ENCODE measurements at places on chromosomes 2 and 18.

GRCh38 chr2:202135091-202135874 is 62.2 kb downstream of the KIAA2012 start:
- DNase-seq: no peak

DNA sequence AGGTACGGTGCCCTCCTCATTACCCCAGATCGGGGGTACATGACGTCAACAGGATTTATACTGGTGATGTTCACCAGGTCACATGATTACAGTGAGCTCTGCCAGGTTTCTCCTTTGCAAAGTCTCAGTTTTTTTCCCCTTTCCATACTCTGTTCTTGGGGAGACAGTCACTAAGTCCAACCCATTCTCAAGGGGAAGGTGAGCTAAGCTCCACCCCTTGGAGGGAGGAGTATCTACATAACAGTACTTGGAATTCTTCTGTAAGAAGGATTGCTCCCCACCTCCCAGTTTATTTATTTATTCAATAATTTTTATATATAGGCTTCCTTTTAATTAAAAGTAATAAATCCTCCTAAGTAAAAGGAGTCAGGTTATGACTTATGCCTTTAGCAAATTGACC is 34.1 kb upstream of the SOS1 start:
- no peak for DNase-seq

- DNase-seq: no peak
Measured at GRCh38 chr2:44582363-44583008, 220.7 kb downstream of the CAMKMT start.

DNA sequence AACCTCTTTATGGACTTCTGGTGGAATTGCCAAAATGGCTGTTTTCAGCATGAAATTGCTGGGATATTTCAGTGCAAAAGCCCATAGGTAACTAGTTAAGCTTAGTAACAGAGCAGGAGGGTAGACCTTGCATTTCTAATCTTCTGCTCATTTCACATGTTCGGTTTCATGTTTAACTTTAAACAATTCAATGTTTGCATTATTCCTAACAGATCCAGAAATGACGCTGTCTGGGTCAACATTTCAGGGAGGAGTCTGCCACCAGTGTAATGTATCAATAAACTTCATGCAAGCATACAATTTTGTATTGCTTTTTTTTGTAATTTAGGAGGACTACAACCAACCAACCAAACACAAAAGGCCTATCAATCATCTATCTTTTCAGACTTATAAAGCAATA is 22.4 kb downstream of the CABYR start:
- no peak for DNase-seq

DNA sequence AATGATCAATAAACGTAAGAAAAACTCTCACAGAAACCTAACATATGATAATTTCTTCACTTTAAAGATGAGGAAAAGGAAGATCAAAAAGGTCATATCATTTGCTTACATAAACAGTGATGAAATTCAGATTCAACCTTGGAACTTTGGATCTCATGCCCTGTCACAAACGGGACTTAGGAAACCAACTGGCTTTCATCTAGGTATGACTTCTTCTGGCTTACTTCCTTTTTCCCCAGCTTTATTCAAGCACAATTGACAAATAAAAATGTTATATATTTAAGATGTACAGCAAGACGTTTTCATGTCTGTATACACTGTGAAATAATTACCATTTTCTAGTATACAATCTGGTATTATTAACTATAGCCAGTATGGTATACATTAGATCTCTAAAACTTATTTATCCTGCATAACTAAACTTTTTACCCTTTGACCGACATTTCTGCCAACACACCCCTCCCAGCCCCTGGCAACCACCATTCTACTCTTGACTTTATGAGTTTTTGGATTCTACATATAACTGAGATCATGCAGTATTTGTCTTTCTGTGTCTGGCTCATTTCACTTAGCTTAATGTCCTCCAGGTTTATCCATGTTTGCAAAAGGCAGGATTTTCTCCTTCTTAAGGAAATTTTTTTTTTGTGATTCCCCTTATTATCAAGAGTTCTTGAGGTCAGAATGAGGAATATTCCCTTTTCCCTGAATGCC is 46.0 kb upstream of the COBLL1 start:
- no peak for DNase-seq

DNA sequence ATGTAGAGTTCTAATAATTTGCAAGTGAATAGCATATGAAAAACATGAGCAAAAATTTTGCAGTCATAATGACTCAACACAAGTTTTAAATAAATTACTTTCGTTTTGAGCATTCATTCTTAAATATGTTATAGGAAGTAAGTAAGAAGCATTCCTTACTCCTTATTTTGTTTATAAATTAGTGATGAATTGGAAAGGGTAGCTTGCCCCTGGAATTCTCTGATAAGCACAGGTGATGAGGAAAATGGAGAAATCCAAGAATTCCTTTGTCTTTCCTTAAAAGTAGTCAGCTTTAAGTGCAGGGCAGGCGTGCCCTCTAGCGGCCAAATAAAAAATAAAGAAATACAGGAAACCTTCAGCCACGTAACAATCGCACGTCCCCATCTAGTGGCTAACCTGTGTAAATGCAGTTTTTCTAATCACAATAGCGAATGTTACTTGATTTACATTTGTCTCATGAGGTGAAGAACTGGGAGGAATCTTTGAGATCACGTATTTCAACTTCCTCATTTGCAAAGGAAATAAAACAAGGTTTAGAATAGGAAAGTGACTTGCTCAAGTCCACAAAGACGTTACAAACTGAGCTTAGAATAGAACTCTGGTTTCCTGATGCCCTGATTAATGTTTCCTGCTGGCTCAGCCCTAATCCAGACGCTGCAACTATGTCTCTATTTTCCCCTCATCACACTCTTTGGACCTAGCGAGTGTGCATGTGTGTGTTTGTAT is 47.2 kb upstream of the ZNG1B start:
- DNase-seq: peak; percentile 47

DNA sequence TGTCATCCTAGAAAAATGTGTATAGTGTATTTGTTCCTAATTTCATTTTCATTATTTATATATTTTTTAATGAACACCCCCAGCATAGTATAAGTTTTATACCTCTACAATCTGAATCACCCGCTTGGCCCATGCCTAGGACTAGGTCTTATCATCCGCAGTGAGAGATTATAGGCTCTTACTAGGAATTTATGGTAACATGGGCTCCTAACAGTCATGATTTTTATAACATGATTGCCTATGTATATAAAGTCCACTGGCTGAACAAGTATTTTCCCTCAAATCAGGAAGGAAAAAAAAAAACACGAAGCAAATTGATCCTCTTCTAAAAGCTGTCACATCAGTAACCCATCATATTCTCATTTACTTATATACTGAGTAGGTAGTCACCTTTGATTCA is 666.1 kb upstream of the NRXN1 start:
- DNase-seq: no peak

DNA sequence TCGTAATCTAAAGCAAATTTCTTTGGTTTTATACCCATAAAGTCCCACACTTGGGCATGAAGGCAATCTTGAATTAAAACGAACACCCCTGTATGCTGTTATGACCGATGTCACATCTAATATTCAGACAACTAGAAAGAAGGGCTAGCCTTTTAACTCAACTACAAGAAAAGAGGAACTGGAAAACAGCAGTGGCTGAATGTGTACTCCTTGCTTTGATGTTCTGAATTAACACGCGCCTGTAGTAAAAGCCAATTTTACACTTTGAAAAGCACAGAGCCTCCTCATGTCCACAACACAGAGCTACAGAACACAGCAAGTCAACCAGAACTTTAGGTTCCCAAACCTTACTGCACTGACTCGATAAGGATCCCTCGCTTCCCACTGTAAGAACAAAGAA is 147.6 kb downstream of the HDAC4 start:
- no peak for DNase-seq

GRCh38 chr2:223235986-223236385 is 184.0 kb downstream of the KCNE4 start:
- no peak for DNase-seq

DNA sequence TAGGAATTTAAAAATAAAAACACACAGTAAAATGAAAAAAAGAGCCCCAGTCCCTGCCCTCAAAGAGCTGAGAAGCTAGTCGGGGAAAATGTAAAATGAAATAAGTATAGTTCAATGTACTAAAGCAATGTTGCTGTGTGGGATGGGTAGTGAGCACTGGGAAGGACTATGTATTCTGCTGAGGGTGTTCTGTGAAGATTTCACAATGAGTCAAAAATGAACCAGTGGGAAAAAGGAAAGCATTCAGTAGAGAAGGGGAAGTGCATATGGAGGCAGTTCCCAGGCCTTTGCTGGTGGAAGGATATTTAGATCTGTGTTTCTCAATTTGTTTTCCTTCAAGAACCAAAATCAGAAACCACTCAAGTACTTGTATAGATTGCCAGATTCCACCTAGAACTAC is 1094.7 kb upstream of the KLHL29 start:
- no peak for DNase-seq

DNA sequence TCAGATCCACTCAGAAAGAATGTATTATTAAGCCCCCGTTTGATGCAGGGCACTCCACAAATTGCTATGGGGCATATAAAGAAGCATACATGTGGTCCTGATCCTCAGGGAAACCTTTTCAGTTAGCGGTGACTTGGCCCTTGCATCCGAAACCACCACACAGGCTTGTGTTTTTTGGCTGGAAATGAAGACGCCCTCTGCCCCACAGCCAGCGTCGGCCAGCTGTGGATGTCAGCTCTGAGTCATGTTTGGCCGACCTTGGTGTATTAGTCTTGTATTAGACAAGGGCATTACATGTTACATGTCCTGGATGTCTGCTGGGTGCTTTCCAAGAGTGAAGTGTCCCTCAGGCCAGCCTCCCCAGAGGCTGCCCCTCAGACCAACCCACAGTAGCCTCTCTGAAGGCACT is 107.6 kb upstream of the MAP3K20 start:
- DNase-seq: no peak

DNA sequence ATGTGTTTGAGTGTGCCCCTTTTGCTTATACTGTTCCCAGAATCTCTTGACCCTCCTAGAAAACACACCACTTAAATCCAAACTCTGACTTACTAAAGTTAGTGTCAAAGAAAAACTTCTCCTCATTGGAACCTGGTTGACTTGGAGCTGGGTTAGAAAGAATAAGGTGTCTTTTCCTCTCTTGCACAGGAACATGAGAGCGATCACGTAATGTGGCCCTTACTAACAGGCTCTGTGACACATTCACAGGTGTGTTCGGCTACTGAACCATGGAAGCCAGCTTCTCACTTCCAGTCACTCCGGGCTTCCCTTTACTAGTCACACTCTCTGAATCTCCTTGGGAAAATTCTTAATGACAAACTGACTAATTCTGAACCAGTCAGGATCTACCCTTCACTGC is 5.4 kb upstream of the POU3F3 start:
- DNase-seq: no peak

DNA sequence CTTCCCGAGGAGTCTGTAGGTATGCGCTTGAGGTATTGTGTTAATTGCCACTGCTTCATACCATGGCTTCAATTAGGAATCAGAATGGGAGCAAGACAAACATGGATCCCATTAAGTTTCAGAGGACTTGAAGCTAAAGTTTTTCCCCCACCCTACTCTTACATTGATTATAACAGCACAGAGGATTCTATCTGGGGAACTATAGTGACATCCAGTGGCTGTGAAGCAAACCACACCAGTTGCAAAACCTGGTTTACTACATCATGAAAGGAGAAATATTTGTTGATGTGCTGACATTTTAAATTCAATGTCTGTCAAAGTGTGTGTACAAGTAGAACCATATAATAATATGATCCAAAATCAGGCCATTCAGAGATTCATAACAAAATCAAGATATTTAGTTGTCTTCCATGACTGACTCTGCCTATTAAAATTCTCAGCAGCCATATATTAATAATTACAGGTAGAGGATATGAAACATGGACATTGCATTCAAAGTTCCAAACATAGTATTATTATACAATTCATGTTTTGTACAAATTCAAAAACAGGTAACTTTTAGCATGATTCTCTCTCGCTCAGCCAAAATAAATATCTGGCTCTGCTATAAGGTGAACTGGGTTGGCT is 82.9 kb downstream of the GRB14 start:
- no peak for DNase-seq

DNA sequence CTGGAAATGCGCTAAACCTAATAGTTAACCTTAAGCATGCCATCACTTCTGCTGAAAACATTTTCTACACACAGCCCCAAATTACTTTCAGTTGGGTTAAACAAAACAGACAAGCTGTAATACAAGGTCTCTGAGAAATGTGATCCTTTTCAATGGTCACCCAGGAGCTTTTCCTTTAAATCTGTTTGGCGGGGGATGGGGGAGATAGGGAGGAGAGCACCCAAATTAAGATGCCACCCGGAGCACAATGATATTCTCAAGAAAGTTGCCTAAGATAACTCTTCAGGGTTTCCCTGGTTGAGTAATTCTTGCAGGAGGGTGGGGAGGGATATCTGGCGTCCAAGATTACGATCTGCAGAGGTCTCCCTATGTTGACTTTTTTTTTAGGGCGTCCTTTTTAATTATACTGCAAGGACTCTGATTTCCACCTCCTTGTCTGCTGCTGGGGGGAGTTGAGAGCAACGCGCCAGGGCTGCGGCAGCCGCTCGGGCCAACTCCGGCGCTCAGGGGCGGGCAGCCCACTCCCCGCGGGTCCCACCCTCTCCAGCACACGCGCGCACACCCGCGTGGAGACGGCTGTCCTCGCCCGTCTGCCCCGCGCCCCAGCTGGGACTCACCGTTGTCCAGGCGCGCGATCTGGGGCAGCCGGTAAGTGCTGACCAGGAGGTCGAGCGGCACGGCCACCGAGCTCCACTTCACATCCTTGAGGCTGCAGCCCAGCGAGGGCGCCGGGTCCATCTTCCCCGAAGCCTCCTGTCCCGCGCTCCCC is 807 bp downstream of the GAREM1 start:
- no peak for DNase-seq

DNA sequence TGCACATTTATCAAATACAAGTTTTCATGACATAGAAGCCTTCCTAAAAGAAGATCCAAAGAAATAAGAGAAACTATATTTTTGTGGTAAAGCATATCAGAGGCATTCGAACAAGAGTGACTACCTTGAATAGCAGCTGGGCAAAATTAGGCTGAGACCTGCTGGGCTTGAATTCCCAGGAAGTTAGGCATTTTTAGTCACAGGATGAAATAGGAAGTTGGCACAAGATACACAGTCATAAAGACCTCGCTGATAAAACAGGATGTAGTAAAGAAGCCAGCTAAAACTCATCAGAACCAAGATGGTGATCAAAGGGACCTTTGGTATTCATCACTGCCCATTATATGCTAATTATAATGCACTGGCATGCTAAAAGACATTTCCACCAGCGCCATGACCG is 1302.3 kb upstream of the NRXN1 start:
- no peak for DNase-seq

GRCh38 chr2:215059724-215060123 is 78.7 kb downstream of the ABCA12 start:
- no peak for DNase-seq

GRCh38 chr2:36650031-36650829 is 46.3 kb upstream of the VIT start:
- DNase-seq: no peak

- DNase-seq: no peak
Measured at GRCh38 chr2:160246356-160246755, 46.3 kb upstream of the ITGB6 start.

DNA sequence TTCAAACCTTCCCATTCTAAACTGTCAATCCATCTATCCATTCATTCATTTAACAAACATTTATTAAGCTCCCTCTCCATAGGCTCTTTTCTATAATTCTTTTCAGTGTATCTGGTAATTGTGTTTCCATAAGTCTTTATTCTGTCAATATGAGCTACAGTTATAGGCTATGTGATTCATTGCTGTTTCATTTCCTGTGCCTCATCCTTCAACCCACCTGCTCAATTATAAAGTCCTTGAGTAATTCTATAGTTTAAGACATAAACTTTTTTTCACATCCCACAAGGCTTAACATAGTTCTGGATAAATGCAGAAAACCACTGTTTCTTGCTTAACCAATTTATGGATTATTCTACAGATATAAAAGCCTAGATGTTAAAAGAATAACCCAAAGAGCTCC is 84.2 kb upstream of the PIK3C3 start:
- DNase-seq: no peak
